ENCODE measurements at places on chromosomes 6 and 20.

- no peak for ATAC-seq
Measured at GRCh38 chr20:61744691-61745396, 320.8 kb downstream of the TAF4 start.

DNA sequence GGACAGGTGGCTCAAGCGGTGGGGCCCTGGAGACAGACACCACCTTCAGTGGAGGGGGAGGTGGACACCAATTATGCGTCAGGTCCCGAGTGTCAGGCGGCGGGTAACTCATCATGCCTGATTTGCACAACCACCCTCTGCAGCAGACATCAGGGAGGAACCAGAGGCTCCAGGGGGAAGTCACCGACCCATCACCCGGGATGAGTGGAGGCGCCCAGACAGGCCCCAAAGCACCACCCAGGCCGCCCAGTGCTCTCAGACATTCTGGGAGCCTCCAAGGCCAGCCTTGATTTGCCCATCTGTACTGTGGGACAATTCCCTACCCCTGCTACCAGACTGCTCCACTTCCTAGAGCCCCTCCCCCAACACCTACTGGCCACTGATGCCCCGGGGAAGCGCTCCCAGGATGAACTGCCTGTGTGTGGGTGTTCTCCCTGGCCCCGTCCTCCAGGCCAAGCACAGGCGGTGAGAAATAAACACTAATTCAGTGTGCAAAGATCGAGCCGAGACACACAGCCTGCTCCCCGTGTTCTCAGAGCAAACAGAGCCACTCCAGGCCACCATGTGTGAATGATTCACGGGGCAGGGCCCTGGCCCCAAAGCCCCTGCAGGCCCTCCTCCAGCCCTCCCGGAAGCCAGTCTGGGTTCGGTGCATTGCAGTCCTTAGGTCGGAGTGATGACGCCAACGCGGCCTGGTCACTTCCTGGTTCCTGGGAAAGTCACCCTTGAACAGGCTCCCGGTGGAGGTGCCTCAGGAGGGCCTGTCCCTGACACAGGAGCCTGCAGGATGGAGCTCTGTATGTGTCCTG, 107.2 kb downstream of the ASXL1 start:
- ATAC-seq, result no peak

DNA sequence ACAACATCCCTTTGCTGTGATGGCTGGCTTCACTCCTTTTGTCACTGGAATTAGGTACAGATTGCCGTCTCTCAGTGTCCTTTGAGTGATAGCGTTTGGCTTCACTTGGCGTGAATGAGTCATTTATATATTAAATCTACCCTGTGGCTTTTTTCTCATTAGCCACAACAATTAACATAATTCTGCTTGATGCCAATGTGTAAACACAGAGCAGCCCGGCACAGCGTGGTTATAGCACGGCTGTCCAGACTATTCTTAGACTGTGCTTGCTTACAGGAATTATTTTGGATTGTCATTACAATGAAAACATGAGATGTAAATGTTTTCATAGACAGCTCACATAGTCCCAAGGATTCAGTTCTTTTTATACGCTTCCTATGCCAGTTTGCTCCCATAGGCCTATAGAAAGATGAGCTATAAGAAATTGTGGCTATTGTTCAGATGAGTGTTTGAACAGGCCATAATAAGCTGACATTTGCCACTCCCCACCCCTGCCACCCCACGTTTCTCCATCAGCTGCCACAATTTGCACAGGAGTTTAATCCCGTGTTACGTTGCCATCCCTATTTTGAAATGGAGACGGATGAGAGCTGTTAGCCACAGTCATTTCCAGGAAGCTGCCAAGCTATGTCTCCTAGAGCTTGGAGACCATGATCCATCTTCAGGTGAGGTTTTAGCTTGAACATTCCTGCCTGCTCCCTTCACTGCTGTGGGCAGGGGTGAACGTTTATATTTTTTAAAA, 65.9 kb downstream of the PPP1R14C start:
- ATAC-seq, result no peak

GRCh38 chr6:134626086-134626485, 308.2 kb upstream of the SGK1 start:
- ATAC-seq, result no peak

- ATAC-seq, result no peak
Measured at GRCh38 chr6:52087498-52087999, at the start of gene PKHD1. Gene PKHD1 (minus strand): TSS chr6:52087613. CDS start chr6:52084933, 2,680 bp downstream.

- no peak for ATAC-seq
Measured at GRCh38 chr6:37615564-37616340, 81.9 kb downstream of the MDGA1 start.

DNA sequence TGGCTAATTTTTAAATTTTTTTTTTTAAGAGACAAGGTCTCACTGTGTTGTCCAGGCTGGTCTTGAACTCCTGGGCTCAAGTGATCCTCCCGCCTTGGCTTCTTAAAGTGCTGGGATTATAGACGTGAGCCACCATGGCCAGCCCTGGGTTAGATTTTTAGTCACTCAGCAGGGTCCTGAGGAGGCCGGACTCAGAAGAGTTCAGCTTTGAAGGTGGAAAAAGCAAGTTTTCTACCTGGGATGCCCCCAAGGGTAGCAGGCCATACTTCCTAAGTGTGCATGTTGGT, 44.2 kb downstream of the FGD2 start:
- ATAC-seq, result no peak

DNA sequence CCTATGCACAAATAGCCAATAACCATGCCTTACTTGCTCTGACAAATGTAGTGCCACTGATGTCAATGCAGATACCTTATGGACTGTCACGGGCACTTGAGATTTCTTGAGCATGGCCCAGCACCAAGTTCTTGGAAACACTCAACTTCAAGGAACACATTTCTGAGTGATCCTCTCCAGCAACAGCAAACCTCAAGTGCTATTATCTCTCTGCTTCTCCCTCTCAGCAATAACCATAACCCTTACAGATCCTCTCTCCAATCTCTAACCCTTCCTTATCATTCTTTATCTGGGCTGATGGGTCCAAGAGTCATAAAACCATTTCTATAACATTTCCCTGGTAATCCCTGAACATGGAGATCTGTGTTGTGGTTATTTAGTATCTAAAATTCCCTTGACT, 266.9 kb upstream of the STXBP5 start:
- ATAC-seq, result no peak

GRCh38 chr6:141153563-141153962, 979.2 kb upstream of the GJE1 start:
- ATAC-seq, result no peak

DNA sequence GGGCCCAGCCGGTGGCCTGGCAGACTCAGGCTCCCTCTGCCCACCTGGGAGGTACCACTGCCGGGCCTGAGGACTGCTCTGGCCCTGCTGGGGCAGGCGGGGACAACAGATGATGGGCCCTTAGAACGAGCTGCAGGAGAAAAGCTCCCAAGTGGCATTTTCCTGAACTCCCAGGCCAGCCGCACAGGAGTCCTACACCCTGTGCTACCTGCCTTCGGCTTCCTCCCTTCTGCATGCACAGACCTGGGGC, 41.3 kb downstream of the DSTN start:
- ATAC-seq, result peak; percentile 28

DNA sequence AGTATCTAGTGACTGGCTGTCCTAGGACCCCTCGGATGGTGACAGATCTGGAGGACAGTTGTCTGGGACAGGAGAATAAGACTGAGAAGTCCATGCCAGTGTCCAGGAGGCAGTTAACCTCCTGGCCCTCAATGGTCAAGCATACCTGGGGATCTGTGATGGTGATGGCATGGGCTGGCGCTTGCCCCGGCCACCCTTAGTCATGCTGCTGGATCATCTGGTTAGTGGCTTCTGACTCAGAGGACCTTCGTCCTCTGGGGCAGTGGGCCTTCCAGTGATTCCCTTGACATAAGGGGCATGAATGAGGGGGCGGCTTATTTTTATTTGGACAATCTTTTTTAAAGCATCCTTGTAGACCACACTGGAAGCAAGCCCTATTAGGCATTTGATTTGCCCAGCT, 24.0 kb upstream of the SF3B5 start:
- no peak for ATAC-seq

GRCh38 chr6:142155895-142156757, 9.1 kb downstream of the VTA1 start:
- ATAC-seq, result no peak

GRCh38 chr6:28488916-28489365, 26.7 kb downstream of the GPX6 start:
- no peak for ATAC-seq

- ATAC-seq, result no peak
Measured at GRCh38 chr6:137097057-137097456, 52.3 kb upstream of the IL20RA start.

- ATAC-seq, result no peak
Measured at GRCh38 chr20:15739035-15739434, 834.2 kb downstream of the KIF16B start.

DNA sequence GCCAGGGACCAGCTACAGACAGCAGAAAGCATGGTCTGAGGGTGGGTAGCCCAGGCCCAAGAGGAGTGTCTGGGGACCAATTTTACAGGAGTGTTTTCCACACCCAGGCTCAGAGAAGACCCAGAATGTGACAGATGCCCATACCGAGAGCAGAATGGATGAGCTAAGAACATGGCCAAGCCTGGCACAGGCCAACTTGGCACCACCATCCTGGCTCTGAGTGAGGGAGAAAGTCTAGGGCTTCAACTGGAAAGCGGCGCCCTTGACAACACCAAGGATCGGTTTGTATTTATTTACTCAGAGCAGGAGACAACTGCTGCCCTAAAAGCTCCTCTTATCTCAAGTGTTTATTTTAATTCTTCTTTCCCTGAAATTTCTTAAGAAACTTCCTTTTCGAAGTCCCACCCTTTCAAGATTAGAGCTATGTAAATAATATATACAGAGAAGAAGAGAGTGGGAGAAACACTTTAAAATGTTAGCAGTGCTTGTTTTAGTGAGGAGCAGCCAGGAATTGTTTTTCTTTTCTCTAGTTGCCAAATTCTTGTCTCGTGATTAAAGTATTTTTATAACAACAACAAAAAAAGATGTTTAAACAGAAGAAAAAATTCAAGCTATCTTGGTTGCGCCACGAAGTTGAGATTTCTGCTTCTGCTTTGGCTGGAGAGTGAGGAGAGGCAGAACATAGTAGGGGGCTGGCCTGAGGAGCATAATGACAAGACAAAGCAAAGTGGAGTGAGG, 16.2 kb downstream of the TNXB start:
- no peak for ATAC-seq

DNA sequence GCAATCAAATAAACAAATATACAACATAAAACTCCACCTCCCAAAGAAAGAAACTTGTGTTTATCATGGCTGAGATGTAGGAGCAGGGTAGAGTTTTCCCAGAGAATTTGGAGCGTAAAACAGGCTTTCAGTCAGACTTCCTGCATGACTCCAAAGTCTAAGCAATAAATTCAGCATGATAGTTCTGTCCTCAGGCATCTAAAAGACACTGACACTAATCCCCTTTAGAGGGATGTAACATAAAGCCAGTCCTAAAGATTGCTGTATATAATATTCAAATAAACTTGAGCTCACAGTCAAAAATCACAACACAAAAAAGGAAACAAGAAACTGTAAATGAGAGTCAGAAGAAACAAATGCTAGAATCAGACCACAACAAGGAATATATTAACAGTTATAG, 234.4 kb downstream of the CENPW start:
- ATAC-seq, result no peak

GRCh38 chr6:110526726-110527125, 50.3 kb upstream of the SLC22A16 start:
- no peak for ATAC-seq

- no peak for ATAC-seq
Measured at GRCh38 chr20:41336711-41337492, 3.7 kb upstream of the LPIN3 start.

DNA sequence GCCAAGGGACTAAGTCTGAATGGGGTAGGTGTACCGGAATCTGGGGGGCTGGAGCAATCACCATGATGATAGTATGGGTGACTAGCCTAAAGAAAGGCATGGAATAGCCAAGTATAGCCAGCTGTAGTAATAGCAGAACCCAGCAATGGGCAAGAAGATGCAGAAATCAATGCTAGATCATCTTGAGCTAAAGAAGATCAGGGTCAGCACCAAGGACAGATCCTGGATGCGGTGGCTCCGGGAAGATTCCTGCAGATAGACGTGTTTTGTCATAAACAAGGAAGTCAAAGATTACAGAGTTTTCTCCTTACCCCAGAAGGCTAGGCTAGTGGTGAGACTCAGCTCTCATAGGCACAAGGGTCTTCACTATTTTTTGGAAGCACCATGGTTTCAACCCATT, 561.6 kb upstream of the CHD6 start:
- no peak for ATAC-seq

DNA sequence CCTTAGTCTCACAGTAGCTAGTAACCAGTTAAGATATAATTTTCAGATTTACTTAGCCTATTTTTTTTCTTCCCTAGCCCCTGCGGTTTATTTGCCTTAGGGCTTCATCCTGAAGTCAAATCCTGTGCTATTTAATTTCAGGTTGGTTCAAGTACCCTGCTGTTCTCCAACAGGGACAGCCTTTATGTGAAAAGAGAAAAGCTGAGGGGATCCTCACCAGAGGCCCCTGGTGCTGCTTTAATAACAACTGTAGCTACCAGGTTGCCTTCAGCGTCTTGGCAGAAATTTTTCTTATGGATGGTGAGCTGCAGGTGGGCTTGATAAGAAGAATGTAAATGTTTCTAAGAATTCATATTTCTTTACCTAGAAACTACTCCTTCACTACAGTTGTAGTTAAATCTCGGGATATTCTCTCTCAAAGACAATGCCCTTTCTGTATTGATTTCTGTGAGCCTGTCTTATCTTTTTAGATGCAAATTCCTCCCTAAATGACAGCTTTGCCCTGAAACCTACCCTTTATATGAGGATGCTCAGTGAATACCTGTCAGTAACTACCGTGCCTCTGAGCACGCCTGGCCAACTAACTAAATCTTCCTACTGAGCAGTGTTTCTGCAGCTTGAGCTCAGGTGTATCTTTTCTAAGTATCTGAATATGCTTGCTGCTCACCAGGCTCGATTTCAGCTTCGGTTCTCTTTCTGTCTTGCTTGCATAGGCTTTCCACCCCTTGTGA, 320.5 kb downstream of the MMUT start:
- ATAC-seq, result no peak

GRCh38 chr6:72212686-72213085, 326.3 kb downstream of the RIMS1 start:
- no peak for ATAC-seq

- no peak for ATAC-seq
Measured at GRCh38 chr6:8279041-8279805, 156.1 kb downstream of the SLC35B3 start.

- no peak for ATAC-seq
Measured at GRCh38 chr6:131917763-131918649, 33.2 kb downstream of the CCN2 start.

- no peak for ATAC-seq
Measured at GRCh38 chr20:417801-418342, 9.8 kb downstream of the RBCK1 start.

DNA sequence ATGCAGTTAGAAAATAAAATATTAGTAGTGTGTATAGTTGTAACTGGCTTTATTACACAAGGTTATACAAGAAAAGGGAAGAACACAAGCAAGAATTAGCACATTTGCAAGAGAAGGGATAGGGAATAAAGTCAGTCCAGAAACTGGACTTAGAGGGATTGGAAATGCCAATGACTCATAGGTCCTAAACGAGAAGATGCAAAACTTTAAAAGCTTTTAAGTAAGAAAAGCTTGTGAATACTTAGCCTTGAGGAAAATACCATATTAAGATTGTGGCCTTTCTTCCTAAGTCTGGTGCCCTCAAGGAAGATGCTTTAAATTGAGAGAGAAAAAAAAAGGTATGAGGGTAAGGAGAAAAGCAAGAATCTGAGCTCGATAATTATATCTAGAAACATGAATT, 102.3 kb upstream of the MCHR2 start:
- no peak for ATAC-seq
